ENCODE measurements at places on chromosomes 16 and 17.

- DNase-seq: peak; percentile 34
These were observed 67.8 kb upstream of the ELAC2 start for GRCh38 chr17:13085578-13085977.

DNA sequence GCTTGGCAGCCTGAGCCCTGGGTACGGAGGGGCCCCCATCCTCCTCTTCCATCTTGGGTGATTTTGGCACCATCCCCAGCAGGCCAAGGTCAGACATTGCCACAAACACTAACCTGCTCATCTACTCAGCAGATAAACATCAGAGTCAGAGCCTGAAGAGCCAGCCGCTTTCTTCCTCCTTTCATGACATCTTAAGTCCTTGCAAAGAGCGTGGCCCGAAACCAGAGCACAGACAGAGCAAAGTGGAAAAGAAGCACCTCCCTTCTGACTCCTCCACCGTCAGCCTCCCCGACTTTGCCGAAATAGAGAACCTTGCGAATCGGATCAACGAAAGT lies 60.4 kb upstream of the RPH3AL start:
- no peak for DNase-seq

- DNase-seq: peak; percentile 47
These were observed 7.8 kb downstream of the SLC47A2 start for GRCh38 chr17:19708431-19709175.

- DNase-seq: no peak
These were observed 22.4 kb downstream of the CES1 start for GRCh38 chr16:55810451-55810961.

GRCh38 chr16:71623597-71623996 lies 2.4 kb upstream of the MARVELD3 start:
- no peak for DNase-seq

GRCh38 chr17:64277831-64278562 lies 14.9 kb upstream of the TEX2 start:
- DNase-seq: no peak

- DNase-seq: no peak
These were observed 1.6 kb upstream of the KCNJ12 start for GRCh38 chr17:21374441-21375161.

DNA sequence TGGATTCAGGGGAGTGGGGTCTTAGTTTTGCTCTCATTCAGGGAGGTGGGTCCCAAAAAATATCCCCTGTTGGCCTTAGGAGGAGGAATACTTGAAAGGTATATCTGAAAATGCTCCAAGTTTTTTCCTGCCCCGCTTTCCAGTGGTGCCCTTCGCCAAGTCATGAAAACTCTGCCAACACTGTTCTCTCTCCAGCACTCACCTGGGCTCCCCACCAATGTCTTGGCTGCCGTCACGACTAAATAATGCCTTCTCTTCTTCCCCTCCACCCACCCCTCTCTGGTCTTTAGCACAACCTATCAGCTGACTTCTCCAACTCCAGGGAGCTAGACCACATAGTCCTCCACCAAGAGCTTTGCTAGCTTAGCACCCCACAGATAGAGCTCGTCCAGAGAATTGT lies 30.6 kb downstream of the ZFHX3 start:
- DNase-seq: no peak

GRCh38 chr16:75282466-75283281 lies 31.2 kb upstream of the BCAR1 start:
- DNase-seq: no peak

DNA sequence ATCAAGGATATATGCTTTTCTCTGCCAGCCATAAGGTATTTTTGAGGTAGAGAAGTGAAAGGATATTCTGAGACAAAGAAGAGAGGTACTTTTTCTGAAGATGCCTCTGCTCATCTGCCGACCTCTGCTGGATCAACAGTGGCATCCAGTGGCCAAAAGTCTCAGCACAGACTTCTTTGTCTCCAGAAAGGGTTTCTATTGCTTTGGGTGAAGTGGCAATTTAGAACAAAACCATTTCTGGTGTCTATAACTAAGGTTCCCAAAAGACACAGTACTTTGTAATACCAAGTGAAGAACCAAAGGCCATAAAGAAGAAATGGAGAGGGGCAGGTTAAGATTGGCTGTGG lies 155.2 kb upstream of the C17orf78 start:
- peak; percentile 66 for DNase-seq

GRCh38 chr17:34113089-34113488 lies 142.0 kb upstream of the CCL2 start:
- peak; percentile 32 for DNase-seq

DNA sequence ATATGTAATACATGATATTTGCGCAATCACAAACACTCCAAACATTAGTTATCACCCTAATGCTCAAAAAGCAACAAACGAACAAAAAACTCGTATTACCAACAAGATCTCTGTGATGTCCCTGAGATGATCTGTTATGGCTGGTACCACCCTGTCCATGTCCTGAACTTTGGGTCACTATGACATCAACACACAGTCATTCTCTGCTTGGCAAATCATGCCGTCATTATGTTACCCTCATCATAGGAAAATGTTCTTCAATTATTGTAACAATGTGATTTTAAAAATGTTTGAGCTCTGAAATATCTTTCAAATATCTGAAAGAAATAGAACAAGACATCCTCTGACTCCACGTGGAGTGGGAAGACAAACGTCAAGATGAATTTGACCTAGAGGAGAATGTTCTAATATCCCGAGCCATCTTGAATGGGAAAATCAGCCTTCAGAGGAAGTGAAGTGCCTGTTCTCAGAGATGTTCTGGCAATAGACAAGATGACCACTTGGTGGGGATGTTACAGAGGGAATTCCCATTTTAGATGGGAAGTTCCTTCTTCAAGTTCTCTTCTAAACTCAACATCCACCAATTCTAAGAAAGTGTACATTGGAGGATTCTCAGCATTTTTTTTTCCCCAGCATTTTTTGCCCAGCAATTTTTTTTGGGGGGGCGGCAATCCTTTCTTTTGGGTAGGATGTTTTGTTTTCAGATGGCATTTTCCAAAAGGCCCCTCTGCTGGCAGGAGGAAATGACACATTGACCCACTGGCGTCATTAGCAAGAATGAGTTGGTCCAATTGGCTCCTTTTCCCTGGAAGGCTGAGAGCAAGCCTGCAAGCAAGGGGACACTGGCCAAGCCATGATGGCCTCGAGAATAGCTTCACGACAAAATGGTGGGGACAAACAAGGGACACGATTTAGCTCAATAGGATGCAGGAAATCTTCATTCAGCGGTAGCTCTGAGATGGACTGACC lies 3.7 kb upstream of the HSD17B2 start:
- no peak for DNase-seq

- DNase-seq: no peak
These were observed 20.0 kb upstream of the RNF135 start for GRCh38 chr17:30950669-30951399.

DNA sequence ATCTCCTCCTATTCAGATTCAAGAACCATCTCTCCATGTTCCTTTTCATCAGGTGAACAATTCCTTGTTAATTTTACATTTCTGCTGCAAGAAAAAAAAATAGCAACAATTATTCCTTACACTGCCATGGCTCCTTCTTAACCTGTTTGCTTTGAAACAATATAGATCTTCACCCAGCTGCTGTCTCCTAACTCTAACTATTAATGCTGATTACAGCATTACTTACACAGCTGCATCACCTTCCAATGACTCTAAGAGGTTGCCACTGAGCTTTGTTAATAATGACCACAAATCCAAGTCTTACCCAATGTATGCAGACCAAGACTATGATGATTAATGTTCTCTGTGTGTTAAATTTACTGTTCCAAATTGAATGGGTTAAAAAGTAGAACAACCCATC lies 541.4 kb downstream of the TOX3 start:
- DNase-seq: no peak

DNA sequence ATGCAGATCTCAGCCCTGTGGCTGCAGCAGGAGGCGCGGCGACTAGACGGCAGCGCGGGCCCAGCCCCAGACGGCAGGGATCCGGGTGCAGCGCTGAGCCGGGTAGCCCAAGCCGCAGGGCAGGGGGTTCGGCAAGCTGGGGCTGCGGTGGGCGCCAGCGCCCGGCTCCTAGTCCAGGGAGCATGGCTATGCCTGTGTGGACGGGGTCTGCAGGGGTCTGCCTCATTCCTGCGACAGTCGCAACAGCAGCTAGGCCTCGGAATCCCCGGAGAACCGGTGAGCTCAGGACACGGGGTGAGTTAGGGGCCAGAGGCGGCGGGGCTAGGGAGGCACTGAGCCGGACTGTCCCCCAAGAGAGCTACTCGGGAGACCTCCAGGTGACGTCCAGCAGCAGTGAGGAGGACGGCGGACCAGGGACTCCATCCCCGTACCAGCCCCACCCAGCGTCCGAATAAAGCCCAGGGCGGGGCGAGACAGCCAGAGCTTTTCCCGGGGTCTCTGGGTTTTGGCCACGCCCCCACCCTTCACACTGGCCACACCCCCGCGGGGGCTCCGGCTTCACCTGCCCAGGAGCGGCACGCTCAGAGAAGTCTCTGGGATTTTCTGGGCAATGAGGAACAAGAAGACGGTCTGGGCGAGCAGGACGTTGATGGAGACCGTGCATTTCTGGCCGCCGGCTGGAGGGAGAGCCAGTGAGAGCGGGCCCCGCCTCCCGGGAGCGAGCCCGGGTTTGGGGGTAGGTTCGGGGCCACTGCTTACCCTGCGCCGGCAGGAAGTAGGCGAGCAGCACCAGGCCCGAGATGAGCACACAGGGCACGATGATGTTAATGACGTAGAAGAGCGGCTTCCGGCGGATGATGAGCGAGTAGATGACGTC lies 1.1 kb downstream of the C17orf107 start:
- DNase-seq: peak; percentile 84

- no peak for DNase-seq
These were observed 11.4 kb downstream of the HLF start for GRCh38 chr17:55275894-55276804.

GRCh38 chr17:73155410-73156165 lies 9.2 kb upstream of the SSTR2 start:
- DNase-seq: peak; percentile 62

GRCh38 chr16:69276148-69277115 lies 34.7 kb upstream of the VPS4A start:
- no peak for DNase-seq

- no peak for DNase-seq
These were observed 15.5 kb downstream of the MPO start for GRCh38 chr17:58265271-58265670.

GRCh38 chr16:10988164-10988803 lies 43.9 kb downstream of the CLEC16A start:
- DNase-seq: no peak

DNA sequence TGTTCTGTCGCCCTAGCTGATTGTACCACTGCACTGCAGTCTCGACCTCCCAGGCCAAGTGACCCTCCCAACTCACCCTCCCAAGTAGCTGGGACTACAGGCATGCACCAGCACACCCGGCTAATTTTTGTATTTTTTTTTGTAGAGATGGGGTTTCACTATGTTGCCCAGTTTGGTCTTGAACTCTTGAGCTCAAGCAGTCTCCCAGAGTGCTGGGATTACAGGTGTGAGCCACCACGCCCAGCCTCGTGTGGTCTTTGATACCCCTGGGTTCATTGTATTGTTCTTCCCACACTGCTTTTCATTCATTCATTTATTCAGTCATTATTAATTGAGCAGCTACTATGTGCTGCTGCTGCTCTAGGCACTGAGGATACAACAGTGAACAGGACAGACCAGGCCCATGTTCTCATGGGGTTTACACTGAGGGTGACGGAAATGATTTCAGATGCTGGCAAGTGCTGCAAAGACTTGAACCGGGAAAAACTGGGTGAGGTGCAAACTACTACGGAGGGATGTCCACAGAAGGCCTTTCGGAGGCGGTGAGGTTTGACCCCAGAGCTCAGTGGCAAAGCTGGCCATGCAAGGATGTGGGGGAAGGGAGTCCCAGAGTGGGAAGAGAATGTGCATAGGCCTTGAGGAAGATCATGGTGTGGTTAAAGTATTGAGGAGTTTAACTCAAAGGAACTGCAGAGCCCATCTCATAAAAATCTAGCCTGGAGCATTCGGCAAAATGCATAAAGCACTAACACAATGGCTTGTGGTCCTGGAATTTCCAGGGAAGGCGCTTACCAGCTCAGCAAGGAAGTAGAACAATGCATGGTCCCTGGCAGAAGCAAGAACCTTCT lies 10.9 kb downstream of the ABCC1 start:
- DNase-seq: no peak

DNA sequence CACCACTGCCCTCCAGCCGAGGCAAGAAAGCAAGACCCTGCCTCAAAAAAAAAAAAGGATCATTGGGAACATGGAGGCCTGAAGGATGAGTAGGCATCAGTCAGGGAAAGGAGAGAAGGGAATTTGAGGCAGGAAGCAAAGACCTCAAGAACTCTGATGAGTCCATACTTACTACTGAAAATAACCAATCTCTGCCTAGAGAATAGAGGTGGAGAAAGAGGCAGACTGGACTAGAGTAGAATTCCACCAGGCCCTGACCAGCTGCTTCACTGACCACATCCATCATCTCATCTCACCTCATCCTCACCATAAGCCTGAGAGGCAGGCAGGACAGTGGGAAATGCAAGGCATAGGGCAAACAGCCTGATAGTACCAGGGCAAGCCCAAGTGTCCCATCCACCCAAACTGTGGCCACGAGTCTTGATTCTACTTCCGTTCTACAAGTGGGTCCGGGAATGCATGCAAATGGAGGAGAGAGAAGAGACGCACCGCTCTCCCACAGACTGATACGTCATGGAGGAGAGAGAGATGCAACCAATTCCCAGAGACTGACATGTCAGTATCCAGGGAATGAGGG lies 17.1 kb downstream of the ANKRD11 start:
- no peak for DNase-seq

- peak; percentile 93 for DNase-seq
These were observed 354.1 kb downstream of the SEC14L1 start for GRCh38 chr17:77494664-77495435.

DNA sequence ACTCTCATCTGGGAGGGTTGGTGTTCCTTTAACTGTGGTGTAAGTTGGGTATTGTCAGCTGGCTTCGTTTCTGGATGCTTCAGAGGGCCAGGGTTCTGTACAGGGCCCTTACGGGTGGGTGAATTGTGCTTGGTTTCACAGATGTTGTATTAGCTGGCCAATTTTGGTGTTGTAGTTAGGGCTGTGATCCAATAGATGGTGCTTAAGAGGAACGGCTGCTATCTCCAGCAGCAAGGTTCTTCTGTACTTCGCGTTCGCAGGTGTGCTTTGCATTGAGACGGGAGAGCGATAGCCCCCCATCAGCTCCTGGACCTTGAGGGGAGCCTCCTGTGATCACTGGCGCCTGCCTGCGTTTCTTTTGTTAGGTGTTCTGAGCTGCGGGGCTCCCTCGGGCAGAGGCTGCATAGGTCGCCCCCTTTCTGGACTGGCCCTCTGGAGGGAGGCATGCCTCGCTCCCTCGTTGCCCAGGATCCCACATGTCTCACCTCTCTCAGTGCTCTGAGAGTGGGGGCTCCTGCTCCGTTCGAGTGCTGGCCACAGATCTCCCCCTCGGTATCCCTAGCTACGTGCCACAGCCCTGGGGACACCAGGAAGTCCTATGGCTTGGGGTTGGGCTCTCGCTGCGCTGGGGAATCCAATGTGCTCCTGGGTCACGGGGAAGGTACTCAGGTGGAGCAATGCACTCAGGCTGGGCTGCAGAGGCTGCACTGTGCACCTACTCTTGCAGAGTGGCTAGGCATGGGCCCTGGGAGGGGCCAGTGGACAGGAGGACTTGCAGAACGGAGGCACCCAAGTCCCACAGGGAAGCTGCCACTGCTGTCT lies 837 bp upstream of the PRDM7 start:
- no peak for DNase-seq

Data from islet precursor cell (in vitro differentiated cells).